HEK293T (cell line): ENCODE measurements at places on chromosomes 2 and 18.

GRCh38 chr2:16152071-16152927, 211.9 kb downstream of the MYCN start:
- DNase-seq, result no peak

DNA sequence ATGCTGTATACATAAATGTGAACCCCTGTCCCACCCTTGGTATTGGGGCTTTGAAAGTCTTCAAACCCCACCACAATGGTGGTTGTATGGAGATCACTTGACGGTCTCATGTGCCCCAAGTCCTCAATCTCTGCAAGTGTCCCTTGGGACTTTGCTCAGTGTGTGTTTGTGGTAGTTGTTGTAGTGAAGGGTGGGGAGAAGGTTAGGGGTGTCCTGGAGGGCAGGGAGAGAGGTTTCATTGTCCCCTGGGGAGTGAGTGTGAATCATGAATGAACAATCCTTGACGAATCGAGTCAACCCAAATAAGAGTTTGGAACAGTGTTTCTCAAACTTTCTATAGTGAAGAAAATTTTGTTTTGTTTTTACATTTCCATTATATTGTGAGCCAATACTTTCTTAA, 28.1 kb downstream of the COL4A3 start:
- no peak for DNase-seq

GRCh38 chr18:70453058-70453775, 164.4 kb downstream of the SOCS6 start:
- no peak for DNase-seq

DNA sequence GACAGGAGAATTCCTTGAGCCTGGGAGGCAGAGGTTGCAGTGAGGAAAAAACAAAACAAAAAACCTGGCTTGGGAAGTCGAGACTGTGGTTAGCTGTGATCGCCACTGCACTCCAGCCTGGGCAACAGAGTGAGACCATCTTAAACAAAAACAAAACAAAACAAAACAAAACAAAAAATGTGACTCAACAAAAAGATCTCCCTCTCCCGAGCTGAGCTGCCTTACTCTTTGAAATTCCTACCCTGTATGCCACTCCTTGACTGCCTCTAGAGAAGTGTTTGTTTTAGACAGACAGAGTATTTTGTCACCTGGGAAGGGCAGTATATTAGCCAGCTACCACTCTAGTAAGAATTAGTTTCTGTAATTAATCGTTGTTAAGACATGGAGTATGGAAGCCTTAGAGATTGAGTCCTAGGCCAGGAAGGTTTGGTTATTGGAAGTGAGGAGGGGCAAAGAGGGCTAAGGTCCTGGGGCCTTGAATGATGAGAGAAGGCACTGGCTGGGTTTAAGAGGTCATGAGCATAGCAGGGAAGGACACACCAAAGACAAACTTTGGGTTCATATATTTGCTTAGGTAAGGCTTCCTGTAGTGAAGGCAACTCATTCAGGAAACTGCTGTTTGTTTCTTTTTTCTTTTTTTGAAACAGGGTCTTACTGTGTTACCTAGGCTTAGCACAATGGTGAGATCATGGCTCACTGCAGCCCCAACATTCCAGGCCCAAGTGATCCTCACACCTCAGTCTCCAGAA, 56.0 kb downstream of the HAUS1 start:
- no peak for DNase-seq

DNA sequence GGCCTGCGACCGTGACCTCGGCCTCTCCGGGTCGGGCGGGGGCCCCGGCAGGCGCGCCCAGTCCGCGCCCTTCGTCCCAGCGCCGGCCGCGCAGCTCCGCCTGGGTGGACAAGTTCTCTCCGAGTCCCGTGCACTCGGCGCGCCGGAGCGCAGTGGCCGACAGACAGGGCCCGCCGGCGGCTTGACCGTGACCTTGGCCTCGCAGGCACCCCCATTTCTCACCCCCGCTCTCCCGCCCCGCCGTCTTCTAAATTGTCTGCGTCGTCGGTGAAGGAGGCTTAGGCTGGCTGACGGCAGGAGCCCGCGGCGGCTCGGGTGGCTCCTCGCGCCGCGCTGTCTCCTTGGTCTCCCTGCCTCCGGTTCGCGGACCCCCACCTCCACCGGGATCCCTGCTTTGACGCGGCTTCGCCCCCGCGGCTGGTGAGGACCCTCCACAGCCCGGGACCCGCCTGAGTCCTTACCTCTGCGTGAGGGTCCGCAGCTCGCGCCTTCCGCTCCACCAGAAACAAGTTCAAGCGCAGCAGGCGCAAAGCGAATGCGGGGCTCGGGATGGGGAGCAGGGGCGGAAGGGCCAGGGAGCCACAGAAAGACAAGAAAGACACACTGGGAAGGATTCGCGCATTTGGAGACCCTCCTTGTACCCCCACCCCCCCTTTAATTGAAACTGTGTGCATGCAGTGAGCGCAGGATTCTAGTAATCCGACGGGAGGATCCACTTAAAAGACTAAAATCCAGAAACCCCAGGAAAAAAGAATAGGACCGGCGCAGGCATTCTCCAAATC, 4.0 kb downstream of the PTGR3 start:
- DNase-seq, result no peak

- DNase-seq, result no peak
Observed at GRCh38 chr2:179538406-179539123, 273.9 kb upstream of the SESTD1 start.

DNA sequence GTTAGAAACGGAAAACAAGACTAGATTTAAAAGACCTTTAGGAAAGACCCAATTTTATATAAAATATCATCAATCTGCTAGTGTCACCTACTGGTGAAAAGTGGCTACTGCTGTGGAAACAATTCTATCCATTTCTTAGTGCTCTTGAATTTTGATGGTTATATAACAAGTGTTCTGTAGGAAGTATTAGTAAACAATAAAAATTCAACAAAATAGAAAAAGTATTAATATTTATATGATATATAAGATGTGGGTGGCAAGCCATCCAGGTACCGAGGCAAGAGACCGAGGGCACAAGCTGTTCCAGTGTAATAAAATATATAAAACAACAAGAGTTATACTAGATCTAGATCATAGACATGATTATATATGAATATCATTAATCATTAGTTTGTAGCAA, 6.2 kb upstream of the TMEM87B start:
- peak; percentile 27 for DNase-seq

- DNase-seq, result no peak
Observed at GRCh38 chr18:31633392-31634330, 42.0 kb downstream of the TTR start.

DNA sequence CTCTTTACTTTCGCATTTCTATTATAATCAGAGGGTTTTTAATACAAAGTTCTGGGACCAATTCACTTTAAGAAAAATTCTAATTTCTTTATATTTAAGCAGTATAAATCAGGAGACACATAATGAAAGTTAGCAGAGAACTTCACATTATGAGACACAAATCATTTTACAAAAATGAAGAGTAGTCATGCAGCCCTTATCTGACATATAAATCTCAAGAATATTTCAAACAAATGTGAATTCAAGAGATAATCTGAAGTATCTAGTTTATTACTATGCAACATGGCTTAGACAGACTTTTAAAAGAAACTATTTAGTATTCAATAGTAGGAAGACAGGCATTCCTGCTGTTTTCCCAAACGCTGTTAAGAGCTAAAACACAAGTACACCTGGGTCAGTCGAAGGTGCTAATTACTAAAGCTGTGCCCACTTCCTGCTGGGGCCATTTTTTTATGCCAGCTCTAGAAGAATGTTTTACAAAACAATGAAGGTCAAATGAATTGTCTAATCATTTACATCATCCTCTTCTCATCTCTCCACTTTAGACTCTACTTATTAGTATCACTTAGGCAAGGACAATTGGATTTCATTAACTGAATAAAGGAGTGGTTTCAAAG, 40.2 kb downstream of the CWC22 start:
- no peak for DNase-seq

- DNase-seq, result no peak
Observed at GRCh38 chr2:121626777-121627524, 22.3 kb downstream of the CLASP1 start.

GRCh38 chr2:85623991-85624390, 8.0 kb downstream of the USP39 start:
- DNase-seq, result no peak

GRCh38 chr18:74438091-74438490, 19.0 kb downstream of the DIPK1C start:
- no peak for DNase-seq

GRCh38 chr2:33215299-33215698, 261.1 kb upstream of the RASGRP3 start:
- no peak for DNase-seq

DNA sequence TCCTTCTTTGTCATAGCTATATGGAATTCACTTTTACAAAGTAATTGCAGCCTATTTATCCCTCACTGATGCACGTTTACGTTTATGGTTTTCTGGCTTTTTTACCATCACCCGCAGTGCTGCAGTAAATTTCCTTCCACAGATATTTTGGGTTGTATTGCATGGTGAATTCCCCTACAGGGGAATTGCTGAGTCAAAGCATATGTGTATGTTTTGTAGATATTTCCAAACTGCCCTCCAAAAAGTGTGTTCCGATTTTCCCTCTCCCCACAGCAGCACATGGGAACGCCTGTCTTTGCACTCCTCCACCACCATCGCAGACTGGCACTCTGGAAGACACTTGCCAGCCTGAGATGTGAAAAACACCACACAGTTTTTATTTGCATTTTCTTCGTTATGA, 80.6 kb upstream of the UXS1 start:
- DNase-seq, result no peak

DNA sequence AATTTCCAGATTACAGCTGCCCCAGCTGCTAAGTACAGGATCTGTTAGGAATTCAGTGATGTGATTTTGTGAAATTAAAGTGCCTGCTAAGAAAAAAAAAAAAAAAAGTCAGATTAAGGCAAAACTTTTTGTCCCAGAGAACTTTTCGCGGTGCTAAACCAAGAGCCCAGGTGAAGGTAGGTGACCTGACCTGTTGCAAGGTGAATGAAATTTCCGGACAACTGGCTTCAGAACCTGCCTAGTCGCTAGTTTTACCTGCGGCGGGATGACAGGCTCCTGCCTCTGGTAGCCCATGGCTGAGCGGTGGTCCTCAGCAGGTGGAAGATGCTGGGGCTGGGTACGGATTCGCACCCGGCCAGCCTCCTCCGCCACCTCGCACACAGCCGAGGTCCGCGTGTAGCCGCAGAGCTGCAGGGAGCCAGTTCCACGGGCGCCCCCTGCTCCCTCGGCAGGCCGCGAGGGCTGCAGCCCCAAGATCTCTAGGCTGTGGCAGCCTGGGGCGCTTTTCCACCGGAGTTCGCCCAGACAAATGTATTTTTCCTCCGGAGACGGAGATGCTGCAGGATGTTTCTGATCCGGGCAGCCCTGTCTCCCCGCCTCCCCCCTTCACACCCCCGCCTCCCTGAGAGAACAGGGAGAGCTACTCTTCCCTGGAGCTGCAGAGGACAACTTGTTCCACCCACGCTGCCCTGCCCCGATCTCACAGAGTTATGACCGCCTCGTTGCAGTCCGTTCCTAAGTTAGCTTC, at the start of gene SLC38A11:
Gene SLC38A11, minus strand, starts transcription at position 572 of the 748 bp plus-strand sequence. Its CDS starts 278 bp downstream, at position 294.
- no peak for DNase-seq

DNA sequence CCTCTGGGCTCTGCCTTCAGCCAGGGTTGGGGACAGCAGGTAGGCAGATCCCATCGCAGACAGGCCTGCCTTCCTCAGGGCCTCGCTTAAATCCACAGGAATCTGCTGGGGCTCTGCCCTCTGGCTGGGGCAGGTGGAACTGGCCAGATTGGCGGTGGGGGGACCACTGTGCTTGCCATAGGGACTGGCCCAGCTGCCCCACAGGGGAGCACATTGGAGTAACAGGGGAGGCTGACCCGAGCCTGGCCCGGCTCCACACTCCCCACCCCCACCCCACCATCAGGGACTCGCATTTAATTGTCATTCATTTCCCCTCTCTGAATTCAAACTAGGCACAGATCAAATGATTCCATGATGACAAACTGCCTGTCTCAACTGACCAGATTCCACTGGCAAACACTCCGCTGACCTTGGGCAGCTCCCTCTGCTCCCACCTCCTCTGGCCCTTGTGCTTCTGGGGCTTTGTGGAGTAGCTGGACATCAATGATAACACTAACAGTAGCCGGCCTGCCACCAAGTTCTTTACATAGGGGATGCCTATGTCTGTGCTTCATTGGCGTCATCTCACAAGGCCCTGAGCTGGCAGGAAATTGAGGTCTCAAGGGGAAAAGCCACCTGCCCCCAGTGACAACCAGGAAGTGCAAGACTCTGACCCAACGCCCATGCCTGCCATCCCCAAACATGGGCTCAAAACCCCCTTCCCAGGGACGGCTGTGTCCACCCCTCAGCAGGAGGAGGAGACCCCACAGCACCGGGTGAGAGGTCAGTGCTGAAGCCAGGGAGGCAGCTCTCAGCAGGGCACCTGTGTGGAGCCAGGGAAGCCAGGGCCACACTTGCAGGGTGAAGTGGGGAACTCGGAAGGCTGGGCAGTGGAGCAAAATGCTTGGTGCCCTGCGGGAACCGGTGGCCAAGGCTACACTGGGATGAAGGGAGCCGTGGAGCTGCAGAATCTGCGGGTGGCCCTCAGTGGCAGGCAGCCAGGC, 2.1 kb upstream of the B3GNT7 start:
- DNase-seq, result no peak

GRCh38 chr2:46147626-46148368, 149.4 kb upstream of the EPAS1 start:
- no peak for DNase-seq

- DNase-seq, result no peak
Observed at GRCh38 chr2:41381701-41382100, 666.1 kb upstream of the PKDCC start.

- no peak for DNase-seq
Observed at GRCh38 chr2:3154700-3155099, 222.9 kb downstream of the EIPR1 start.

GRCh38 chr2:155908567-155908966, 424.0 kb downstream of the NR4A2 start:
- no peak for DNase-seq

DNA sequence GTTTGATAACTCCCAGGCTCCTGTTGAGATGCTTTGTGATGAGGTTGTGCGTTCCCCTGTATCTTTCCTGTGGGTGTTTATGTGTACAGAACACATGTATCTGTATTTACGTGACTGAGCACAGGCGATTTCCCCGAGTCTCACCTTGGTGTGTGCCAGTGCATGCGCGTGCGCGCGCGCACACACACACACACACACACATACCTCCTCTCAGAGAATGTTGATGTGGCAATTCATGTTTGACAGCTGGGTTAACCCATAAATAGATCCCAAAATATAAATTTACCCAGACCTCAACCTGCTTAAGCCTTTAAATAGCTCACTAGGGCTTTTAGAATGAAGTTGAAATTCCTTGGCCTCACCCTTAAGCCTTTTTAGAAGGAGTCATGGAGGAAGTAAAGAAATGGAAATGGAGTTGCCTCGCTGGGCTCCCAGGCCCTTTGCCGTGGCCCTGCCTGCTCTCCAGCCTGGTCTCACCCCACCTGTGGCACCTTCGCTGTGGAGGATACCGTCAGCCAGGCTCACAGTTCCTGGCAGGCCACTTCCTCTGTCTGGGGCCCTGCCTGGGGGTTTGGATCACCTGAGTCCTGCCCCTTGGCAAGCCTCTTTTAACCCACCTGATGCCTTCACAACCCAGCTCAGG, 20.3 kb downstream of the AGAP1 start:
- DNase-seq, result no peak

DNA sequence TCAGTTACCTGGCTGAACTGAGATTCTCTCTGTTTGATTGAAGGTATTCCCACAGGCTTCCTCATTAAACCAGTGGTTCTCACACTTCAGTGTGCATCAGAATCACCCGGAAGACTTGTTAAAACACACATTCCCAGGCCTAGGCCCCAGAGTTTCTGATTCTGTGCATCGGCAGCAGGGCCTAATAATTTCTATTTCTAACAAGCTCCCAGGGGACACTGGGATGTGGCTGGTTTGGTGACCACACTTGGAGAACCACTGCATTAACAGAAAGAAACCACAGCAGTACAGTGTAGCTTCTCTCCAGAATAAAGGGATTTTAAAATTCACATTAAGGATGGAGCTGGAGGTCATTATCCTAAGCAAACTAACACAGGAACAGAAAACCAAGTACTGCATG, 6.5 kb downstream of the MRO start:
- DNase-seq, result no peak
